T-cell (primary cell): ENCODE measurements at places on chromosomes 7 and 10. TPM values are rescaled to one million over a fixed set of nuclear protein-coding genes. Genes with fewer than 3 reads are reported as not detected.

GRCh38 chr10:97229322-97230015, 43.7 kb upstream of the SLIT1 start:
- H3K4me1 ChIP-seq, result no peaks in the 10 kb centered on the region
- H3K36me3 ChIP-seq, result peaks cover 4% of the 10 kb centered on the region
- no peak overlapping the region for H3K27ac ChIP-seq
- no peak for DNase-seq
- no peaks in the 10 kb centered on the region for H3K27me3 ChIP-seq
- H3K4me3 ChIP-seq, result no peak overlapping the region

GRCh38 chr10:8052341-8052955, 2.0 kb upstream of the GATA3 start:
- DNase-seq, result no peak
- peak overlapping the region; percentile 77 for H3K4me3 ChIP-seq
- H3K27me3 ChIP-seq, result peaks cover 57% of the 10 kb centered on the region
- peaks cover 19% of the 10 kb centered on the region for H3K4me1 ChIP-seq
- H3K27ac ChIP-seq, result no peak overlapping the region

GRCh38 chr10:69458430-69459100, 7.3 kb downstream of the TSPAN15 start:
- no peak overlapping the region for H3K4me3 ChIP-seq
- H3K36me3 ChIP-seq, result no peaks in the 10 kb centered on the region
- peaks cover 9% of the 10 kb centered on the region for H3K4me1 ChIP-seq
- no peak for DNase-seq
- no peaks in the 10 kb centered on the region for H3K27me3 ChIP-seq

GRCh38 chr7:95690367-95690947, 81.9 kb upstream of the DYNC1I1 start:
- no peaks in the 10 kb centered on the region for H3K27me3 ChIP-seq
- H3K36me3 ChIP-seq, result no peaks in the 10 kb centered on the region

- no peak overlapping the region for H3K27ac ChIP-seq
- H3K27me3 ChIP-seq, result peaks cover 3% of the 10 kb centered on the region
- no peak for DNase-seq
- H3K36me3 ChIP-seq, result no peaks in the 10 kb centered on the region
Observed at GRCh38 chr10:90930070-90930837, 9.4 kb upstream of the ANKRD1 start.

GRCh38 chr10:36373424-36374096, 731.5 kb upstream of the FZD8 start:
- DNase-seq, result no peak
- H3K4me1 ChIP-seq, result no peaks in the 10 kb centered on the region
- H3K27ac ChIP-seq, result no peak overlapping the region
- H3K27me3 ChIP-seq, result no peaks in the 10 kb centered on the region
- H3K4me3 ChIP-seq, result no peak overlapping the region

GRCh38 chr10:129627442-129627841, 160.4 kb downstream of the MGMT start:
- no peak for DNase-seq
- H3K36me3 ChIP-seq, result peaks cover 4% of the 10 kb centered on the region
- H3K27ac ChIP-seq, result no peak overlapping the region
- H3K27me3 ChIP-seq, result no peaks in the 10 kb centered on the region
- no peaks in the 10 kb centered on the region for H3K4me1 ChIP-seq

DNA sequence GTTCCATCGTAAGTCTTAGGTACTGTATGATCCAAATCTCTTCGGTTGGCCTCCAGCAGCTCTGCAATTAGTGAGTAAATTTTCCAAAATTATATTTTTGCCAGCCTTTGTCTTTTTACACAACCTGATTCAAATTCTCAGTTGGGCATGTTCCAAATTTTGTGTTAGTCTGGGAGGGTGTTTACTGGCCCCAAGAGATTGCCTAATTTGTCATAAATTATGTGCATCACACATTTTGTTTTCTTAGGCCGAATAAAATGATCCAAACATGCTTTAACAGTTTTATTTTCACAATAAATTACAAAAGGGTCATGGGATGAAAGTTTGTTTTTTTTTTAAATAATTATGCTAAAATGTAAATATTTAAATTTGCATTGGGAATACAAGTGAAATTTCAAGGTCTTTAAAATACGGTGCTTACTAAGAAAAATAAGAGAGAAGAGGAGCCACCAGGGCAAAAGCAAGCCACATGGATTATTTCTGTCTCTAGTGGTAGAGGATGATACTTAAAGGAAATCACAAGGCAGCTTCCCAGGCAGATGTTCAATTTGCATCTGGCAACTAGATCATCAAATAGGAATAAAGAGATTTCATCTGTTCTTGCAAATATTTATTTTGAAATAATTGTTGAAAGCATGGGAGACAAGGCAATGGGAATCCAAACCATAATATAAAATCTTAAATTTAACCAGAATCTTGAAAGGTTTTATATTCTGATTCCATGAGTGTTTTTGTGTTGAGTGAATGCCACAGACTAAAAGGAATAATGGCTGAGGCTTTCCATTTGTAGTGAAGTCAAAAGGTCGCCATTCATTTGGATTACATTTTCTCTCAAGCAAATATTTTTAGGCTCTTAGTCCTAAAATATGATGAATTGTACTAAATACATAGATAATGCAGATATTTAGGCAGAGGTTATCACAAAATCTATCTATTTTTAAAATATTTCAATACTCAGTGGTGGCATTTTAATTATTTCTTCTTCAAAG, 111.1 kb downstream of the MDFIC start:
- H3K4me3 ChIP-seq, result no peak overlapping the region
- no peaks in the 10 kb centered on the region for H3K36me3 ChIP-seq
- no peak for DNase-seq
- H3K4me1 ChIP-seq, result no peaks in the 10 kb centered on the region
- H3K27ac ChIP-seq, result no peak overlapping the region
- no peaks in the 10 kb centered on the region for H3K27me3 ChIP-seq

DNA sequence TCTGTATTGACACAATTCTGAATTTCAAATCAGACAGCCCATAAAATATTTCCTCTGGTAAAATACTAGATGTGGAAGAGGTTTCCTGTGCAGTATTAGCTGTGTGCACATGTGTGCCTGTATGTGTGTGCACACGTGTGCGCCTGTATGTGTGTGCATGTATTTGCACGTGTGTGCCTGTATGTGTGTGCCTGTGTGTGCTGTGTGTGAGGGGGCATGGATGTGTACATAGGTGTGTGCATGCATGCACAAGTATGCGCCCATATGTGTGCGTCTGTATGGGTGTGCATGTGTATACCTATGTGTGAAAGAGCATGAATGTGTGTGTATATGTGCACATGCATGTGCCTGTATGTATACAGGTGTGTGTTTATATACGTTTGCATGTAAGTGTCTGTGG, 191.4 kb downstream of the KLF6 start:
- no peaks in the 10 kb centered on the region for H3K4me1 ChIP-seq
- no peak overlapping the region for H3K27ac ChIP-seq
- H3K4me3 ChIP-seq, result no peak overlapping the region
- H3K36me3 ChIP-seq, result no peaks in the 10 kb centered on the region
- H3K27me3 ChIP-seq, result no peaks in the 10 kb centered on the region
- no peak for DNase-seq

GRCh38 chr10:78459639-78460037, 426.0 kb downstream of the RPS24 start:
- DNase-seq, result no peak
- H3K4me1 ChIP-seq, result no peaks in the 10 kb centered on the region
- H3K4me3 ChIP-seq, result no peak overlapping the region

Gene TRA2A
- total RNA-seq, result 105 TPM

Gene OR2A14
- total RNA-seq, result not detected

Gene NPSR1
- not detected for total RNA-seq

Gene AKR1D1
- total RNA-seq, result not detected

Gene NEUROG3
- total RNA-seq, result not detected

Gene RAB19
- 5.1 TPM for total RNA-seq

Gene SEMA3E
- total RNA-seq, result not detected
